CD8-positive, alpha-beta memory T cell (primary cell): ENCODE measurements at places on chromosomes 3 and 15. TPM values are rescaled to one million over a fixed set of nuclear protein-coding genes. Genes with fewer than 3 reads are reported as not detected.

DNA sequence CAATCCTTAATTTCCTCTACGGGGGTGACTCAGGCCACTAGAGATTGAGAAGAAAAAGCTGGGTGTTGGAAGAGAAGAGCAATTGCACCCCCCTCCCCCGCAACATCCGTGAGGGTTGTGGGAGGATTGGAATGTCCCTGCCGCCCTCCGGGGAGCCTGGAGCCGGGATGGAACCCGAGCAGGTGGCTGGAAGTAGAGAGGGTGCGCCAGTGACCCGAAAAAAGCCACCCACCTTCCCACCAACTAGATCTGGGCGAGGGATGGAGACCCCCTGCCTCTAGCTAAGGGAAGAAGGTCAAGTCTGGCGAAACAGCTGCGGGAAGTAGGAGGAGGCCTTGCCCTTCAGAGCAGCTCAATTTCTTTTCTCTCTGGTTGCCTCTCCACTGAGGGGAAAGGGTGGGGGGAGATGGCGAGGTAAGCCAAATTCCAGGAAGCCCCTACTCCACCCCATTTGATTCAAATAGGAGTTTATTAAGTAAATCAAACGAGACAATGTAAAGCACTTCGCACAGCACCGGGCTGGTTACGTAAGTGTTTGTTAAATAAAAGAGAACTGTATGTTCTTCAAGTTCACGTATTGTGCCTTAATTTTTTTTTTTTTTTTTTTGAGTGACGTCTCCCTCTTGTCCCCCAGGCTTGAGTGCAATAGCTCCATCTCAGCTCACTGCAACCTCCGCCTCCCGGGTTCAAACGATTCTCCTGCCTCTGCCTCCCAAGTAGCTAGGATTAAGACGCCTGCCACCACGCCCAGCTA lies 1.1 kb upstream of the WWTR1 start:
- DNase-seq = no peak

Gene CEMIP
- not detected for polyA plus RNA-seq

- DNase-seq = no peak
These were observed 24.8 kb upstream of the NOX5 start for GRCh38 chr15:68989541-68990230.

GRCh38 chr3:160671231-160671630 lies 5.7 kb upstream of the ARL14 start:
- DNase-seq = no peak

DNA sequence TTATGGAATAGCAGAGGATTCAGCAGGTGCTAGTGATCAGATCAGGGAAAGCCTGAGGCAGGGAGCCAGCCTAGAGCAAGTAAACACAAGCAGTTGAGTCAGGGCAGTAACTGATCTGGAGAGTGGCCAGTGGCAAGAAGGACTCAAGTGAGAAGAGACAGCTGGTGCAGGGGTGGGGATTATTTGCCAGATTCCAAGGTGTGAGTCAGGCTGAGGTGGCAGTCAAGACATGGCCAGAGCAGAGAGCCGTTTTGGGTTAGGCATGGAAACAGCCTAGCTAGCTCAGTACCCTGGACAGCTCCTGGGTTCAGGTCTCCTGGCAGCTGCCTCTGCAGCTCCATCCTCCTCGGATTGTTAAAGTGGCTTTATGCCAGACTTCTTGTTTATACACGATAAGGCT lies 281.9 kb upstream of the ONECUT1 start:
- no peak for DNase-seq

GRCh38 chr3:12194209-12194608 lies 35.5 kb upstream of the TIMP4 start:
- no peak for DNase-seq
